ENCODE measurements at places on chromosomes 6 and 20.

GRCh38 chr6:145075425-145075824 lies 659.9 kb downstream of the EPM2A start:
- DNase-seq, result no peak

DNA sequence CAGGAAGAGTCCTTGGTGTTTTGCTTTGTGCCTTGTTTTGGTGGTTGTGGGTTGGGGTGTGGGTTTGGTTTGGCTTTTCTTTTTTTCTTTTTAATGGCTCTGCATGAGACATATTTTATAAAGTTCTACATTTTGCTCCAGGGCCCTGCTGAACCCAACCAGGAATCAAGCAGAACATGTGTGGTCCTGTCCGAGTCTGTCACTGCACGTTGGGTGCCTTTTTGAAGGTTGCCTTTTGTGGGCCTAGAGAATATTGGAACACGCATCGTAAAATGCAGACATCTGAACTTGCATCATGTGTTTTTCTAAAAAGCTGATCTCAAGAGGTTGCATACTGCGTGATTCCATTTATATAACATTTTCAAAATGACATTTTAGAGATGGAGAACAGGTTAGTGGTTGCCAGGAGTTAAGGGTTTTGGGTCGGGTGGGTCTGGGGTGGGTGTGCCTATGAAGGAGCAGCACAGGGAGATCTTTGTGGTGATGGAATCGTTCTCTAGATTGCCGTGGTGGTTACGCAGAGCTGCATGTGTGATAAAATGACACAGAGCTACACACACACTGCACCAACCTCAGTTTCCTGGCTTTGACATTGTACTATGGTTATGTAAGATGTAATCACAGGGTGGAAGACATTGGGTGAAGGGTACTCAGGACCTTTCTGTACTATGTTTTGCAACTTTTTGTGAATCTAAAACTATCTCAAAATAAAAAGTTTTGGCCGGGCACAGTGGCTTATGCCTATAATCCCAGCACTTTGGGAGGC lies 80.2 kb downstream of the EYA2 start:
- no peak for DNase-seq

GRCh38 chr6:107398001-107398400 lies 61.4 kb downstream of the PDSS2 start:
- no peak for DNase-seq

- DNase-seq, result no peak
Observed at GRCh38 chr6:14278006-14278405, 160.4 kb downstream of the CD83 start.

DNA sequence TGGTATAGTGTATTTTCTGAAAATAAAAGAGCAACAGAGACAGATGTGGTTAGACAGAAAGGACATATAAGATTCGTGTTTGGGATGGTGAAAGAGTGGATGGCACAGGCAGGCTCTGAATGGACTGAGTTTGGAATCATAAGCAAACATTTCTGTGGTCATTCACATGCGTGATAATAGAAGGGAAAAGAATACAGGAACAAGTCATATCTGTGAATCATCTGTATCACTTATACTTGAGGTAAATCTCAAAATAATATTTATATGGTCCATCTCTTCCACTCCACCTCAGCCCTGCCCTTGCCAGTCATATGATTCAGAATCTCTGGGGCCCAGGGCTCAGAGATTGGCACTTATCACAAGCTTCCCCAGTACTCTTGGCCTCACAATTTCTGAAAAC lies 535.1 kb downstream of the BCKDHB start:
- DNase-seq, result no peak

DNA sequence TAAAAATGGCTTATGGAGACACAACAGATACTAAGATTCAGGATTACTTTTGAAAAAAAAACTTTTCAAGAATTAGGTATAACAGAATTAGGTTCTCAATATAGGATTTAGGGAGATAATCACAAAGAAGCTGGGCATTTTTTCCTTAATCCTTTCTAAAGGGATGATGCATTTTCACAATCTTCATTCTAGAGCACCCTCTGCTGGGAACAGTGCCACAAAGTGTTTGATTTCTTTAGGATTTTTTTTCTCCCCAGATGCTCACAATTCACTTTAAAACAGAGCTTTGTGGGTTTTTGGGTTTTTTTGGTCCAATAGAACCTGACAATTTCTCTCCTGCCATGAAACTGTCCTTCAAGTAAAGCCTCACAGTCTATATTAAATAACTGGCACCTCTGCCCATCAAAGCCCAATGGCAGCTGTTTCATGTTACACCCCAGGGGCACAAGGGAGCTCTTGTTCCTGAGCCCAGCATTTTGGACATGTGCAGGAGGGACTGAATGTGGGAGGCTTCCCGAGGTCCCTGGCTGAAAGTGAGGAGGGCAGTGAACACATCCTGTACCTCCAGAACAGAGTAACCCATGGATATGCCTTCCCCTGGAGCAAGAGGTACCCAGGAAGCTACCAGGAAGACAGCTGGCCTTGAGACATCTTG lies 39.7 kb downstream of the PREP start:
- DNase-seq, result no peak

- DNase-seq, result no peak
Observed at GRCh38 chr6:34974249-34974642, 85.2 kb downstream of the ANKS1A start.

DNA sequence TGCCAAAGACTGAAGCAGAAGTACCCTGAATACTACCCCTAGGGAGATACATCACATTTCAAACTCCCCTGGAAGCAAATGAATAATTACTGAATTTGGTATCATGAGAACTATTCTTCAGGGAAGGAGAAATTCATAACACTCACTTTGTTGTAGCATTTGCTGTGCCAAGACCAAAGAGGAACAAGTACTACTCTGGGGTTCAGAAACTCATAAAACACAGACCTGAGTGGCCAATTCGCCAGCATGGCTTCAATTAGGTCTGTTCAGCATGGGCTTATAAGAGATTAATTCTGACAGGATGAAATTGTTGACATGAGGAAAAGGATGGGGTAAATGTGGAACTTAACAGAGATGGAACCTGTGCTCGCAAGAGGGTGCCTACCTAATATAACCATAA lies 6.5 kb downstream of the ELOVL5 start:
- no peak for DNase-seq

- no peak for DNase-seq
Observed at GRCh38 chr6:136089876-136090275, 160.2 kb downstream of the MTFR2 start.

GRCh38 chr6:150048099-150048498 lies 20.8 kb downstream of the ULBP3 start:
- DNase-seq, result no peak
